Smooth muscle cell of the umbilical artery (primary cell): ENCODE measurements at places on chromosomes 16 and 17. TPM values are rescaled to one million over a fixed set of nuclear protein-coding genes. Genes with fewer than 3 reads are reported as not detected.

The TEKT1 gene
- not detected in 2 replicates for total RNA-seq

The IRF8 gene
- total RNA-seq: not detected in 2 replicates

The RBFOX1 gene
- total RNA-seq: not detected in 2 replicates

The HOXB4 gene
- 1.2 and 1.8 TPM in 2 replicates for total RNA-seq

The KCNG4 gene
- not detected in 2 replicates for total RNA-seq

The KRTAP2-1 gene
- total RNA-seq: not detected in 2 replicates

The CRHR1 gene
- total RNA-seq: not detected in 2 replicates

The KLHL10 gene
- 0.28 TPM in 1 of 2 replicates, not detected in the other for total RNA-seq

The KRT12 gene
- not detected in 2 replicates for total RNA-seq

The FZD2 gene
- 18.3 and 31.5 TPM in 2 replicates for total RNA-seq
